Fibroblast of skin of right biceps (primary cell): ENCODE measurements at places on chromosomes 4 and X.

DNA sequence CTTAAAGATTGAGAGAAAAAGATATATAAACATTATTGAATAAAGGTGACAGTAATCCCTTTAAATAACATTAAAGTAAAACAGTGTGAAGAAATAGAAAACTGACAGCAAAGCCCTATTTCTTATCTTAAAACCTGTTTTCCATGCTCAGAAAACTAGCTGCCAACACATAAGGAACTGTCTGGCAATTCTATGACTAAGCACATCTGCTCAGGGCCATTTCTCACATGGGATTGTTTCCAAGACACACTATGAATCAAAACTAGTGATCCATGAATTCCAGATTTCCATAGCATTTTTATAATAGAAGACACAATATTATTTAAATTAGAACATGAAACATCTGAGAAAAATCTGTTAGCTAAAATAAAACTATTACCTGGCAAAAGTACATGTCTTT lies 113.4 kb downstream of the SCLT1 start:
- peak; percentile 86 for DNase-seq

DNA sequence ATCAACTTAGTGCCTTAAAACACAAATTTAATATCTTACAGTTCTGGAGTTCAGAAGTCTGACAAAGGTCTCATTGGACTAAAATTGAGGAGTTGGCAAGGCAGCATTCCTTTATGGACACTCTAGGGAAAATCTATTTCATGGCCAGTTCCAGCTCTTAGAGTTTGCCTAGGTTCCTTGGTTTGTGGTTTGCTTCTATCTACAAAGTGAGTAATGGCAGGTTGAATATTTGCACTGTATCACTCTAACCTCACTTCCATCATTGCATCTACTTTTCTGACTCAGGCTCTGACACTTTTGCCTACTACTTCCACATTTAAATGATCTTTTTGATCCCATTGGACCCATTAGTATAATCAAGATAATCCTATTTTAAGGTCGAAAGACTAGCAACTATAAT lies 64.7 kb upstream of the PCDH10 start:
- no peak for DNase-seq

- peak; percentile 31 for DNase-seq
These were observed 90.7 kb upstream of the SORBS2 start for GRCh38 chr4:185902654-185903053.

DNA sequence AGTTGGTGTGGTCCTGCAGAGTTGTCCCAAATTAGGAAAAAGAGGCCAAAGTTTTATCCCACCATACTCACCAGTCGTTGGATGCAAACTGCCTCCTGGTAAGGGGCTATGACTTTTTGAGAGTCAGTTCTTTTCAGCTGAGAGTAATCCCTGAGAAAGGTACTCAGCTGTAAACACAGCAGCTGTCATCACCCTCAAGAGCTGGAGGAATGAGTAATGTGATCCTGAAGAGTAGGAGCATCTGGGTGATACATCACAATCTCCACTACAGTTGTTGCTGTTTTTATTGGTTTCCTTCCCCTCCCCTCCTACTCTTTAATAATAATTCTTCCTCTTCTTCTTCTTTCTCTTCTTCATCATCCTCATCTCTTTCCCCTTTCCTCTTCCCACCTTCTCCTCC lies 5.7 kb downstream of the MAGEE1 start:
- no peak for DNase-seq

DNA sequence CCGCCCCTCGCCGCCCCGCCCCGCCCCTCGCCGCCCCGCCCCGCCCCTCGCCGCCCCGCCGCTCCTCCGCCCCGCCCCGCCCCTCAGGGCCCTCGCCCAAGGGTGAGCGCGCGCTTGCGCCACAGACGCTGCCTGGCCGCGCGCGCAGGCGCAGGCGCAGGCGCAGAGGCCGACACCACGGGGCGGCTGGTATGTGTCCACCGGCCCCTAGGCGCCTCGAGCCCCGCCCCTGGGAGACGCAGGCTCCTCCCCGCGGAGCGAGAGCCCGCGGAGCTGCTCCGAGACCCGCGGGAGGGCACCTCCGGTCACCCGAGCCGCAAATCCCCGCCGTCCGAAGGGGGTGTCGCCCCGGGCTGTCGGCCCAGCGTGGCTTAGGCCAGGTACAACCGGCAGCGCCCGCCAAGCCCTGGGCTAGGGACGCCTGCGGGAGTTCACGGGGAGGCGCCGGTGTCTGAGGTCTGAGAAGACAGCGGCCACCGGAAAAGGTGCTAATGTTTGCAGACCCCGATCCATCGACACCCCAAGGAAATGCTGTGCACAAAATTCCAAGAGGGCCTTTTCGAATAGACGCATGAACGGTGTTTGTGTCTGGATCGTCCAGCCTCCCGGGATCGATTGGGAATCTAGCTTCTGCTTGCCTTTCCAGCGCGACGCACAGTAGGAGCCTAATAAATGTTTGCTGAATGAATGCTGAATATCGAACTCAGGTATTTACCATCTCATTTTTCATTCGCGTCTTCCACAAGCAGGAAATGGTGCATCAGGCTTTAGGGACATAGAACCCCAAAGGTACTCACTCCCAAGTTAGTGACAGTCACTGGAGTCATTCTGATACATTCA lies 473 bp upstream of the CCNQ start:
- DNase-seq, result peak; percentile 88

- DNase-seq, result no peak
These were observed 31.3 kb upstream of the CYP2U1 start for GRCh38 chr4:107900067-107900466.

- DNase-seq, result no peak
These were observed 3.1 kb upstream of the SLC26A1 start for GRCh38 chr4:996030-996996.

GRCh38 chr4:122285285-122285684 lies 93.5 kb upstream of the ADAD1 start:
- DNase-seq, result peak; percentile 19

GRCh38 chr4:3644849-3645627 lies 112.8 kb upstream of the LRPAP1 start:
- DNase-seq, result peak; percentile 42

- no peak for DNase-seq
These were observed 18.2 kb upstream of the UGT2B10 start for GRCh38 chr4:68797618-68798017.

DNA sequence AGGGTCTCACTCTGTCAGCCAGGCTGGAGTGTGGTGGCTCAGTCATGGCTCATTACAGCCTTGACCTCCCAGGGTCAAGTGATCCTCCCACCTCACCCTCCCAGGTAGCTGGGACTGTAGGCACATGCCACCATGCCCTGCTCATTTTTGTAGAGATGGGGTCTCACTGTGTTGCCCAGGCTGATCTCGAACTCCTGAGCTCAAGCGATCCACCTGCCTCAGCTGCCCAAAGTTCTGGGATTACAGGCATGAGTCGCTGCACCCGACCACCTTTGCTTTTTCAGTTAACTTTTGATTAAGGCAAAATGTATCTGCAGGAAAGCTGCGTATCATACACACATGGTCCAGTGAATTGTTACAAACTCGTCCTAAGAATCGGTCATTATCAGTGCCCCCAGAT lies 16.5 kb upstream of the CLCN4 start:
- no peak for DNase-seq

DNA sequence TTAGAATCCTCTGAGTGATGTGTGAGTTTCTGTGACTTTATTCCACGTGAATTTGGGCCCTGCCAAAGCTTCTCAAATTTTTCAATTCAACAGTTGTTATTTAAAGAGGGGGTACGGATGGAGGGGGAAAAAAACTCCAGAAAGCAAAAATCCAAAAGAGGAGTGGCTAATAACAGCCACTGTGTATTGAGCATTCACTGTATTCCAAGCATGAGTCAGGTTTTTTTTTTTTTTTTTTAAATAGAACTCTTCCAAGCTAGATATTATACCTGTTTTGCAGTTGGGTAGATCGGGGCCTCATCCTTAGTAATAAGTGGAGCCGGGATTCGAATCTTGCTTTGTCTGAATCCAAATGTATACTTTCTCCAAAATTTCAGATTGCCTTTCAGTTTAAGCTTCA lies 6.4 kb upstream of the RHOH start:
- no peak for DNase-seq

GRCh38 chr4:158523990-158524535 lies 2.4 kb downstream of the RXFP1 start:
- no peak for DNase-seq

- DNase-seq, result peak; percentile 48
These were observed at the start of gene VEGFD for GRCh38 chrX:15384304-15384703. Gene VEGFD, minus strand, starts transcription at chrX:15384413. Its CDS starts 467 bp downstream, at chrX:15383946.

DNA sequence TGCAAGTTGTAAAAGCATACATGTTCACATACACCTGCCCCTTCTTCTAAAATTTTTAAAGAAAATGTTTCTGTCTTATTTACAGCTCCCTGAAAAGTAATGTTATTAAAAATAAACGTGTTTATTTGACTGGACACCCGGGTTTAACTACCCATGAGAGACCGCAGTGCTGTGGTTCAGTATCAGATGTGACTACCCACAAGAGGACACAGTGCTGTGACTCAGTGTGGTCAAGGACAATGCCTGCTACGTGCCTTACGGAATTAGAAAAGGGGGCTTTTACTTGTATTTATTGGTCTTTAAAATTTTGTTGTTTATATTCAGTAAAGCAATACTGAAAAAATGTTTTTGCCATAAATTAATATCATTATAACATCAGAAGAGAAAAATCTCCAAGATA lies 641.4 kb downstream of the TRIML1 start:
- DNase-seq, result no peak

DNA sequence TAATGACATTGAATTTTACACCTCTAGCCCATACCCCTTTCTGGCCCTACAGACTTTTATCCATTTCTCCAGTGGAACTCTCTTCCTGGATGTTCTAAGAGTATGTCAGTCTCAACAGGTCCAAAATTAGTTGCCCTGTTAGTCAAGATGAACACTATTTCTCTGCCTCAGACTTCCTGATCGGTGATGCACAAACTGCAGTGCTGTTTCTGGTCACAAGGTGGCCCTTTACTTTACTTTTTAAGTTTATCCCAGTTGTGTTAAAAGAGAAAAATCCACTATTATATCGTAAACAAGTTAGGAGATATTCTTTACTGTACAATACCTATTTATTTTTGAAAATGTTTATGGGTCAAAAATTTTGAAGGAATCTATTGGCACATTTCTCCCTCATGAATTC lies 13.1 kb downstream of the TCEAL7 start:
- DNase-seq, result peak; percentile 24

- no peak for DNase-seq
These were observed 52.1 kb upstream of the STOX2 start for GRCh38 chr4:183852910-183853547.

GRCh38 chrX:118574666-118575065 lies 79.1 kb downstream of the DOCK11 start:
- DNase-seq, result no peak

DNA sequence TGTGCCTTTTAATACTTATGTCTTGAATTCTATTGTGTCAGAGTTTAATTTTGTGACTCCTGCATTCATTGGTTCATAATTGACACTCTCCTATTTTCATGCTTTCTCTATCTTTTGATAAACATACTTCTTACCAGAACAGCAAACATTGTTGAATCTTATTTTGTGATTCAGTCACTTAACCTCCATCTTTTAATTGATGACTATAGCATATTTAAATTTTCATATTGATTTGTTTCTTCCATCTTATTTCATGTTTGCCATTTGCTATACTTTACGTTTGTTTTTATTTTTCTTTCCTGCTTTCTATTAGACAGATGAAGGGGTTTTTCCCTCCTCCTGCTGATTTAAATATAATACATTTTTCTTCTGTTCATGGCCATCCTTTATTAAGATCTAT lies 115.5 kb upstream of the FAM9A start:
- DNase-seq, result no peak

DNA sequence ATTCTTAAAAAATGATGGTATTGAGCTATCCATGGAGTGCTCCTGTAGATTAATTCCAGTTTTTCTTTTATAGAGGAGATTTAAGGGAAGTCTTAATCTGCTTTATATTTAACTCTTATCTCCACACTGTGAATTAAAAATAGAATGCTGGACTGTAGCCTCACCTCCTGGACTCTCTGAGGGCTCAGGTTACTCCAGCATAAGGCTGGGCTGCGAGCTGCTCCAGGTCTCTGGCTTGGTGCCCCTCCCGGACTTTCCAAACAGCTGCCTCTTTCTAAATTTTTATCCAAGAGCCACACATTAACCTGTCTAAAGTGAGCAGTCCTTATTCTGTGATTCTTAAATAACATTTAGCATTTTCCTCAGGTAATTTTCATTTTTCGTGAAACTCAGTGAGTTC lies 218.7 kb upstream of the JADE1 start:
- no peak for DNase-seq

DNA sequence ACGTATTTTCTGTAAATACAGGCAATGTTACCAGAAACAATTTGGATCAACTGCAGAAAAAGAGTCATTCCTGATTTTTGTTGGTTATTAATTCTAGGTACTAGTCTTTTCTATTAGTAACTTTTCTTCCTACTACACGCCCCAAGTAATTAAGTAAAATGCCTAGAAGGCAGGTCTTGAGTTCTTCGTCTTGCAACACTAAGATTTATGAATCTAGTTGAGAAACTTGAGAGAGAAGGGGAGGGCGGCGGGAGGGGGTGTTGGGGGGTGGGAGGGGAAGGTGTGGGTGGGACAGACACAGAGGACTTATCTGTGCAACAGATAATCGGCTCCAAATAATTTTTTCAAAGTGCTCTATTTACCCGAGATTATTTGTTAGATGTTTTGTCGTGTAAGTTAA lies 3.0 kb downstream of the RAP2C start:
- DNase-seq, result no peak

GRCh38 chr4:26786916-26787315 lies 73.7 kb upstream of the STIM2 start:
- DNase-seq, result no peak

GRCh38 chr4:87044511-87045233 lies 109.9 kb downstream of the AFF1 start:
- no peak for DNase-seq

DNA sequence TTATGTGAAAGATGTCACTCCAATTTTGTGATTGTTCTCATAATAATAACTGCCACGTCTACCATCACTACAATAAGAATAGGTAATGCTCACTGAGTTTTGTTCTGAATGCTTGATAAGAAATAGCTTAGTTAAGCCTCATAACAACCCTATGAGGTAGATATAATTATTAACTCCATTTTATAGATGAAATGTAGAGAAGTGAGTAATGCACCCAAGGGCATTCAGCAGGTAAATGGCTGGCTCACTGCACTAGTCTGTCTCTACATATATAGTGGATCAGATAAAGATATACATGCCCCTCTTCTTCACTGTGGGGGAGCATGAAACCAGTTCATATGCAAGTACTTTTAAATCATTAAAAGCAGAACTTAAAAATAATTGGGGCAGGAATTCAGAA lies 65.8 kb upstream of the SLC4A4 start:
- no peak for DNase-seq

DNA sequence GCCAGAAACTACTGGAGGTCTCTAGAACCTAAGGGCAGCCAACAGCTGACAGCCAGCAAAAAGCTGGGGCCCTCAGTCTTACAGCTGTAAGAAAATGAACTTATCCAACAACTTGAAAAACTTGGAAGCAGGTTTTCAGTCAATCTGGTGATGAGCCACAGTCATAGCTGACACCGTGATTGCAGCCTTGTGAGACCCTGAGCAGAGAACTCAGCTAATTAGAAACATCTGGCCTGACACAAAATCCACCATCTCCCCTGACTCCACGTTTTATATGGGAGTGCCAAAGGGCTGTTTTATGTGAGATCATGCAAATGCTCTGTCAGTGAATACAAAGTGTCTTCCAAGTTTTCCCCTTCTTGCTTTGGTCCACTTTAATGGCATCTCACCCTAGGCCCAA lies 198.8 kb upstream of the DCAF8L1 start:
- peak; percentile 1 for DNase-seq

GRCh38 chrX:107272431-107272921 lies 66.1 kb downstream of the DNAAF6 start:
- peak; percentile 1 for DNase-seq

GRCh38 chr4:70783096-70783495 lies 56.6 kb downstream of the GRSF1 start:
- DNase-seq, result no peak
